ENCODE measurements at places on chromosomes 11 and 22.

DNA sequence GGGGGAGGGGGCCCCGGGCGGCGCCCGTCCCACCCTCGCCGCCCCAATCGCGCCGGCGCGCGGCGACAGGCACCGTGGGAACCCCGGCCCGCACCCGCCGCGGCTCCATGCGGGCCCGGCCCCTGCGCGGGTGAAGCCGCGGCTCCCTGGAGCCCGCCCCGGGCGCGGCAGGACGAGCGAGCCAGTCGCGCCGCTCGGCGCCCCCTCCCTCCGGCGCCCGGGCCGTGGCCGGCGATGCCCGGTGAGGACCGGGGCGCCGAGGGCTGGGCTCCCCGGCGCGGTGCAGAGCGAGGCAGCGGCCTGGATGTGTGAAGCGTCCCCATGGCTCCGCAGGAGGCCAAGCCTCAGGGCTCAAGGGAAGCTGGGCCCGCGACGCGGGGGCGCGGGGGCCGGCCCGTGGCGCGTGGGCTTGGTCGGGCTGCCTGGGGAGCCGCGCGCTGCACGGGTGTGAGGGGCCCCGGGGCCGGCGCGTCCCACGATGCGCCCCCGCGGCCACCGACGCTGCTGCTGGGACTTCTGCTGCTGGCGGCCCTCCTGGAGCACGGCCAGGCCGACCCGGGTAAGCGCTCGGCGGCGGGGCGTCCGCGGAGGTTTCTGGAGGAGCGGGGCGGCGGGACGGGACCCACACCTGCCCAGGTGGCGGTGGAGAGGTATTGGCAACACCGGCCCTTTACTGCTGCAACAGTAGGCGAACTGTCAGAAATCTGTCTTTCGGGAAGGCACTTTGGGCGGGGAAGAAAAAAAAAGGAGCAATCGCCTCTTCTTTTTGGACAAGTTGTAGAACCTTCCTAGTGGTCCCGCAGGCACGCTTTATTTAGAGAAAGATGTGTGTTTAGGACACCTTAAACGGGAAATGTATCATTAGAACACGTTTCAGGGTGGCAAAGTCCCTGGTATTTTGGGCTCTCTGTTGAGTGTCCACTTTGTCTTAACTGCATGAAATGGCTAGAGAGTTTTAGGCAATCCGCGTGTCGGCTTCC lies 119.4 kb downstream of the HIPK3 start:
- no peak for DNase-seq

GRCh38 chr22:28986366-28986765 lies 75.3 kb downstream of the C22orf31 start:
- DNase-seq = no peak

- DNase-seq = no peak
These were observed 54.7 kb upstream of the OPCML start for GRCh38 chr11:133586903-133587517.

- no peak for DNase-seq
These were observed 69.7 kb upstream of the RASD2 start for GRCh38 chr22:35470903-35471321.

DNA sequence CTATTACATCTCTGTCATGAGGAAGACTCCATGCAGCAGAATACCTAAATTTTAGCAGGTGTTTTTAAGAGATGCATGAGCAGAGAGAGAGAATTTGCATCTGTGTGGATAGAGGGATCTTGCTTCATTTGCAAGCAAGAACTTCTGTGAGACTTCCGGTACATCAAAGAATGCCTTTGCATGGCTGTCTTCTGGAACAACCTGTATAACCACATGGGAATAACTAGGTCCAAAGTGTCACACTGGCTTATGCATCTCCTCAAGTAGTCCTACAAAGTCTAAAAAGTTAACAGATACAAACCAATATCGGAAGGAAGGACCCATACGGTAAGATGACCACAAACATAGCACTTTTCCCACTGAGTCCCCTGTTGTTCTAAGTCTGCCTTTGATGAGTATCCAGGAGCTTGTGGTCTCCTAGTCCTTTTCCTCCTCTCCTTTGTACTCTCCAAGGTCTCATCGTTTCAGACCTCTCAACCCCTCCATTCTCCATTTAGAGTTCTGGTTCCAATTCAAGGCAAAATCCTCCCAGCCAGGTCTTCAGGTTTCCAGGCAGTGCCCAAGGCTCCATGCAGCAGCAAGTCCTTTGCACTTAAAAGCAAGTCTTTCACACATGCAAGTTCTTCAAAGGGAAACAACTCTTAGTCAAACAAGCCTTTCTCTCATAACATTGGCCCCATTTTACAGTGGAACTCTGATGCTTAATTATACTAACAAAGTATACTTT lies 581.7 kb upstream of the ARHGAP42 start:
- no peak for DNase-seq

GRCh38 chr11:115887316-115887715 lies 383.1 kb upstream of the CADM1 start:
- DNase-seq = no peak

DNA sequence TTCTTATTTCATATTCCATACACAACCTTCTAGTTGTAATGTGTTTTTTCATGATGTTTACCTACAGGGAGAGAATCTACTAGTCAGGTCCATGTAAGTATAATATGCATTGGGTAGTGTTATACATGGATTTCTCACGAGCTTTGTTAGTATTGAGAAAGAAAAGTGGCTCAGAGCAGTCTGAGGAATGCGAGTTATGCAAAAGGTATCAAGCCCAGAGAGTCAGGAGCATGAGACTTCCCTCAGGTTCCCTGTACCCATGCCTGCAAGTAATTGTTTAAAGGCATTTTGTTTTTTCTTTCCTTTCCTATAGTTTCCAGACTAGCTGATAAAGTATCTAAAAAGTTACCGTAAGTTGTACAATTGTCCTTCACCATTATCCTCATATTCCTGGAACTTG lies 66.1 kb downstream of the STK33 start:
- DNase-seq = no peak

DNA sequence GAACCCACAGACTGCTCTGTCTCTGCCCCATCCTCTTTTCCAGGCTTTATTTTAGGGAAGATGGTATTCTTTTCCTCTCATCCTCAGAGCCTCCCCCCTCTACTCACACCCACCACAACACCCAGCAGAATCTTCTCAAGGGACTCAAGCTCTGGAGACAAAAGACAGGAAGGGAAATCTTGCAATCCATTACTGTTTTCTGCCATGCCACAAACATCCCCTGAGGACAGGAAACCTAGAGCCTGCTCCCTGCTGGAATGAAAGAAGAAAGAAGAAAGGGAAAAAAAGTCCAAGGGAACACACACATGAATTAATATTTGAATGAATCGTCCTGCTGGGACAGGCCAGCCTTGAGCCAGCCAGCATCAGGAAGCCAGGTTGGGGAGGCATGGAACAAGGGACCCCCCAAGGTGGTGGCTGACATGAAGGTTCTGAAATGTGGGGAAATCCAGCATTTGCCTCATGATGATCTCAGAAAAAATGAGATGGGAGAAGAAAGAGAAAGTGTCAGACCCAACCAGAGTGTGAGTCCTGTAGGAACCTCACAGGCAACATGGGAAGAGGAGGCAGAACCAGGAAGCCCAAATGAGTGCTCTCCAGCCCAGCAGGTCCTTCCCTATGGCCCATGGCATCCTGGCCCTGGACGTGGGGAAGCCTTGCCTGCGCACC lies 34.0 kb downstream of the SLCO2B1 start:
- DNase-seq = no peak

GRCh38 chr11:133896642-133897330 lies 51.5 kb upstream of the SPATA19 start:
- no peak for DNase-seq

Measured in stimulated activated CD4-positive, alpha-beta T cell treated with anti-CD3 and anti-CD28 coated beads, Interleukin-12 subunit alpha, Interleukin-12 subunit beta, amount 100 ng/mL, for 4 hours (primary cell).